ENCODE measurements at places on chromosomes 11 and 22.

DNA sequence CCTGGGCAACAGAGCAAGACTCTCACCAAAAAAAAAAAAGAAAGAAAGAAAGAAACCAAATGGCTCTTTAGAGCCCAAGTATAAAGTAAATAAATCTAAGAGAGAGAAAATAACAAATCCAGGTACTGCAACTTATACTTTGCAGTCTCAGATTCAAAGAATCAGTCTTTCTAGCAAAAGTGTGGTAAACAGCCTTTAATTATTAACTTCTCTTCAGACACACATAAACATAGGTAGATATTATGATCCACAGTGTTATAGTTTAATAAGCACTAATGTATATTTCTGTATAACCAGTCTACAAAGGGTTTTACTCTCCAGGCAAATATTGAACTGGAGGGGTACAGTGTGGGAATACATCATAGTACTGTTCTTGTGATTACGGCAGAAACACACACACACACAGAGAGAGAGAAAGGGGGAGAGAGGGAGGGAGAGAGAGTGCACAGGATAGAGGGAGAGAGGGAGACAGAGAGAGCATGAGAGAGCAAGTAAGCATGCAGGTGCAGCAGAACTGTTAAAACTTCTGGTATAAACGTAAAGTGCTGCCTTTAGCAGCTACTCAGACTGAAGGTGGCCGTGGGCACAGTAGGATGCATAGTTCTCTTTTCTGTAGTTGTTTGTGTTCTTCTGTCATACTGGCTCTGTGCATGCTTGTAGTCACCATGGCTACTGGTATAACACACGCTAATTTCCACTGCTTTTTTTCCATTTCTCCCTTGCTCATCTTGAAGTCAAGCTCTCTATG lies 32.3 kb downstream of the MTMR2 start:
- DNase-seq = no peak

GRCh38 chr22:19708321-19709011 lies 5.8 kb upstream of the SEPTIN5 start:
- DNase-seq = no peak

- DNase-seq = no peak
Observed at GRCh38 chr11:65430406-65431217, 8.0 kb downstream of the NEAT1 start.

DNA sequence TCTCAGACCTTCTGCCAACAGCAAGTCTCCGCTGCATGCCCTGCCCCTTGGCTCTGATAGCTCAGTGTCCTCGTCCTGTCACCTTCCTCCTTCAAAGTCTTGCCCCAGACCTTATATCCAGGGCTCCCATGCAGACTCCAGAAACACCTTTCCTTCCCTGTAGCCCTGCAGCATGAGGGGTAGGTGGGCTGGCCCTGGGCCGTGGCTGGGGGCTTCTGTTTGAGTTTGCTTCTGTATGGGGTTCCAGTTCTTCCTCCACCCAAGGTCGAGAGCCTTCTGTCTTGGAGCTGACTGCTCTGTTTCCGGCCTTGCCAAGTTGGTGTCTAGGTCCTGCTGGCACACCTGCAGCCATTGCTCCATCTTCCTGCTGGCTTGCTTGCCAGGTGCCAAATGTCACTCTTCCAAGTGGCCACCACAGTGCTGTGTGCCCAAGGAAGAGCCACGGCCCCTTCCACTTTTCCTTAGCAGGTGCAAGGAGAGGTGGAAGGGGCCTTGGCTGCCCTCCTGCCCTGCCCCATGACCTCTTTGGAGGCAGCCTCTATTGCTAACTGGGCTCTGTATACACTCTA lies 74.8 kb upstream of the NECTIN1 start:
- no peak for DNase-seq

- no peak for DNase-seq
Observed at GRCh38 chr11:107385361-107385981, 72.2 kb downstream of the CWF19L2 start.

GRCh38 chr11:122697636-122698167 lies 42.2 kb downstream of the UBASH3B start:
- no peak for DNase-seq

DNA sequence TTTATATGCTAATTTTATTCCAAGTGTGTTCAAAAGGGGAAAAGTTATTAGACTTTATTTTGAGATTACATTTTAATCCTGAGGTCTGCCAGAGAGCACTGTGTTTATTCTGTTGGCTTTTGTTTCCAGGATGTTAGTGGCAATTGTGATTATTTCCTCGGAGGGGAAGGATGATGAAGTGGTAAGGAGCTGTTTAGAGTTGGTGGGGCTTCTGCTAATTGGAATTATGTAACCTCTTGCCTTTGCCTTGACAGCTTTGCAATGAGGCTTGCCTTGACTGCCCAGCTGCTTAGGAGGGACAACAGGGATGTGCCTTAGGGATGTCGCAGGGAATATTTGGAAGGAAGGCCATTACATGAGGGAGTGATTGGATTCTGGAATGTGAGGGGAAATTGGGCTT lies 89.7 kb upstream of the E2F8 start:
- DNase-seq = no peak

DNA sequence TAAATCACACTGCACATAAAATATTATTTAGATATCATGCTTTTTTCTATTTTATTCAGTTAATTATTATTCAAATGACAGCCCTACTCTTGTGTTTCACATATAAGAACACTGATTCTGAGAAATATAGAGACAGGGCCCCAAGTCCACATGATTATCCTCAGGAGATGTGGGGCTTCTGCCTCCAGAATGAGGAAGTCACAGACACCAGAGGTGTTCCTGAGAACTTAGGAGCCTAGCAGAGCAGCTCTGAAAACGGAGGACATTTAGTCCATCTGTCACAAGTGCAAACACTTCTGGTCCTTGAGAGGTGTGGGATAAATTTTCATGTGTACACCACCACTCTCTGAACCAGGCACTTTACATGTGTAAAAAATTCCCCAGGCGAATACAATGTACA lies 26.2 kb downstream of the TRIM66 start:
- DNase-seq = no peak

DNA sequence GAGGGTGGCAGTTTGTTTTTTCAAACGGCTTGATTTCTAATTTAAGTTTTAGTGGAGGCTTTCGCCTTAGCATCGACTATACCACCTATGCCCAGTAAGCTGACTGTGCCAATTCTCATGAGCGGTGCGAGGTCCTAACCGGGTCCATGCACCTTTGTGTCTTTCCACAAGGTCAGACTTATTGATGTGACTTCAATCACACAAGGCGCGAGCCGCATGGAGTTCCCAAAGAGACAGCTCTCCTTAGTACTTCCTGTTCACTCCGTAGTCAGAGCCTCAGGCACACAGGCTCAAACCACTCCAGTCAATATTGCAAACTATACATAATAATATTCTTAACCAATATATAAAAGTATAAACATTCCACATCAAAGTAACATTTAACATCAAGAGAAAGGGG lies 18.2 kb downstream of the ST14 start:
- DNase-seq = no peak

DNA sequence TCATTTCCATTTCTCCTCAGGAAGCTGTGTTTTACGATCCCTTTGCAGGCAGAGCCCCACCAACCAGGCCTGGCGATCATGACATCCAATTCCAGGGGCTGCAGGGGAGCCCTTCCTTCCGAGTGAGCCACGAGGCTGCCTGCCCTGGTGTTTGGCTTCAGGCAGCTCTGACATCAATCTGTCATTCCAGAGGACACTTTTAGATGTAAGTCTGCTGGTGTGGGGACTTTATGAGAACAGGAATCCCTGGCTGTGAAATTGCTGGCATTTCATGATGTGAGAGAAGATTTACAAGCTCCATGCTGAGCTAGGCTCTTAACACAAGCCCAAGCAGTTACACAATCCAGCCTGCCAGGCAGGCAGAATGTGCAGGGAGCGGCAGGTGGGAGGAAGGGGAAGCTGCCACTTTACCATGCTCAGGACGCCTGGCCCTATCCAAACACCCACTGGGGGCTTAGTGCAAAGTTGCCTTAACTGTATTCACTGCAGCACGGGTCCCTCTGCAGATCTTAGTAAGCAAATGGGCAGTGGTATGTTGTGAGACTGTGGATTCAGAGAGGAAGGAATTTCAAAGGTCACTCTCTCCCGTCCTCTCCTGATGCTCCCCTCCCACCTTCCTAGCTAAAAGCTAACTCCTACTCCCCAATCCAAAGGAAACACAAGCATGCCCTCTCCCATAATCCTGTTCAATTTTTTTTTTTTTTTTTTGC lies 43.4 kb upstream of the MICAL2 start:
- peak; percentile 63 for DNase-seq

DNA sequence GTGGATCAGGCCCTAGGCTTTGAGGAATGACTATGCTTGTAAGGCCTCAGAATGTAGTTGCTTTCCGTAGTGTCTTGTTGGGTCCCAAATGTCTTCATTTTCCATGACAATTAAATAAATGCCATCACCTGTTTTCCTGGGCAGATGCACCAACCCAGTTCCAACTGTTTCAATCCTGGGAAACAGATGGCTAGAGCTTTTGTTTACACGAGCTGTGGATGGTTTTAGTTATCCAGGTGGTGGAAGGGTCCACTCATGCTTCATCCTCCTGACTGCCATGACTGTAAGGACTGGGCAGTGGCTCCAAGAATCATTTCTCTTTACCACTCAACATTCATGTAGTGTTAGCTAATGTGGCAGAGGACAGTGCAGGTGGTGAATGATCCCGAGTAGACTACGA lies 8.6 kb downstream of the RCN1 start:
- no peak for DNase-seq

GRCh38 chr22:45524966-45525365 lies 22.3 kb downstream of the FBLN1 start:
- no peak for DNase-seq

GRCh38 chr11:92728628-92729027 lies 240.8 kb upstream of the MTNR1B start:
- no peak for DNase-seq

DNA sequence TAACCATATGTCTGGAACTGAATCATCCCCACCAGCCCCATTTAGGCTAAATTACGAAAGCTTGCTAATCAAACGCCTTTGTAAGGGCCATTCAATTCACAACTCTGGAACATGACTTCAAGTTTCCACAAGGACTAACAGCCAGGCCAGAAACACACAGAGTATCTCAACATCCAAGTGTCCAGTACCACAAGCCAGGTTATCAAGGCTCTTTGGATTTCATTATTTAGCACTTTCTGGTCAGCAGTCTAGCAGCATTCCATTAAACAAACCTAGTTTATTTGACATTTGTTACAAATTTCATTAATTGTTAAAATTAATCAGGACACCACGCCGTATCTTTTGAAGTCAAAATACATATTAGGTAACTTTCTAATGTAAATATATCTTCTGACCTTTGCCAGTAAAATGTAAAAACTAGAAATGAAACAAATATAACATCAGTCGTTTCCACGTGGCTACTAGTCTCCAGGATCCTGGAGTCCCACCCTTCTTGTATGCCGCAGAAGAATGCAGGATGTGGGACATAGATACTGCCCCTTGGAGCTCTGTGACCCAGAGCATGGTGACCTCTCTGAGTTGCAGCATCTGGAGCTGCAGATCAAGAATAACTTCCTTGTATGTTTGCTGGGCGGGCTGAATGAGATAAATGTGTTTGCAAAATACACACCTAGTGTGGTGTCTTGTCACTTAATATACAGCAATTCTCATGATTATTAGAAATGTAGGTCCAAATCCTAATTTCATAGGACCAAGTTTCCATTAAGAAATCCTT lies 64.7 kb downstream of the MPPED2 start:
- no peak for DNase-seq

DNA sequence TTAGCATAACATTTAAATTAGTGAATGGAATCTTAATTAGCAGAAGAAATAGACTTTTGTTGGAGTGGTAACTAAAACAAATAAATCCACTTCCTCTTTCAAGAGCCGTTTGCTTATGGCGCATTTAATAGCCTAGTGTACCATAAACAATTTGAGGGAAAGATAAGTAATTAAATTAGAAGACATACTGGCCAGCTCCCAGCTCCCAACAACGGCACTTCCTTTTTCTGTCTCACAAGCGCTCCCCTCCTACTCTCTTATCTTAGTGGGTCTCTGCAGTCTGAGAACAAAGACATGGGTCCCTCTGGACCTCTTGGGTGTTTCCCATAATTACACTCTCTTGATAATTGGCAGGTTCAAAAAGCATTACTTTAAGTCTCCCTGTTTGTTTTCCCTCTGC lies 146.0 kb downstream of the OPCML start:
- DNase-seq = no peak

GRCh38 chr22:22408731-22409696 lies 99.5 kb downstream of the ZNF280B start:
- no peak for DNase-seq

GRCh38 chr22:37409459-37410050 lies 17.7 kb downstream of the ELFN2 start:
- no peak for DNase-seq

- no peak for DNase-seq
Observed at GRCh38 chr11:96006037-96006436, 82.1 kb upstream of the MTMR2 start.

DNA sequence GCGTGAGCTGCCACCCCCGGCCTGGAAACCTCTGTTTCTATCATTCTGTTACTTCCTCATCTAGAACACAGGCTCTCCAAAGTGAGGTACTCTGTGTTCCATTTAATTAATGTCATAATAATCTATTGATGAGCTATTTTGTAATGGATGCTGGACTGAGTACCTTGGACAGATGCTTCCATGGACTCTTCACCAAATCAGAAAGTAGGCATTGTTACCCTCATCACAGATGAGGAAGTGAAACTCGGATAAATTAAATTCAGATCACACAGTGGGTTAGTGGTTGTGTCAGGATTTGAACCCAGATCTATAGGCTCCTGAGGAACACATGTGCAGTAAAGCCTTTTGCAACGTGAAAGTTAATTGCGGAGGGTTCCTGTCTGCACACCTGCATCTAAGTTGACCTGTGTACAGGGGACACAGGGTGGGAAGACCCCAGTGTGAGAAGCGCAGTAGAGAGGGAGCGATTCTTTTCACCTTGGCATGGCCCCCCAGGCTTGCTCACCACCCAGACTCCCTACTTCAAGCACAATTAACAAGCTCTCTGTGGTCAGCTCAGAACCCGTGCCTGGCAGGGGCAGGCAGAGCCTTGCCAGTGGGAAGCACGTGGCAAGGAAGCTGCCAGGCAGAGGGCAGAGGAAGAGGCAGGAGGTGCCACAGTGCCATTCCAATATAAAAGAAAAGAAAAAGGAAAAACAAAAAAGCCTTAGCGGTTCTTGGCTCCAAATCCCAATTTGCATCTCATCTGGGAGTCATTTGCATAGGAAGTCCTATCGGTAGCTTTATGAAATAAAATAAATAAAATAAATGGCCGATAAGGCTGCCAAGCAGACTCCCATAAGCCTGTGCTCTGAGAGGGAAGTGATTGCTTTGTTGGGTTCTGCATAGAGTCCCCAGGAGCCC lies 239.3 kb downstream of the GRIK4 start:
- no peak for DNase-seq

DNA sequence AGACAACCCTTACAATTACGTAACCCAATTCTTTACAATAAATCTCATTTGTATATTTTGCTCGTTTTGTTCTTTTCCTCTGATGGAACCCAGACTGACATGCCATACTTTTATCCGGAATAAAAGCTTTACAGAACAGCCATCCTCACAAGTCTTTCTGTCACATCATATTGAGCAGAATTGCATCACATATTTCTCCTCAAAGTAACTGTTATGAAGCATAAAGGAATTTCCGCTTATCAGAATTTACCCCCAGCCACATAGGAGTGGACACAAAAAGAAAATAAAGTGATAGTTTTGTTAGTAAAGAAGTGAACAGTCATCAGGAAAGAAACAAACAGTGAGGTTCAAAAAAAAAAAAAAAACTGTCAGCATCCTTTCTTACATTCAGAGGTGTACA lies 539.5 kb upstream of the LUZP2 start:
- no peak for DNase-seq
